Lower leg skin (tissue), 4 donors: ENCODE measurements at places on chromosomes 1 and 21.
A peak's percentile ranks its signal among the peaks of the same experiment; 100 is the strongest.

DNA sequence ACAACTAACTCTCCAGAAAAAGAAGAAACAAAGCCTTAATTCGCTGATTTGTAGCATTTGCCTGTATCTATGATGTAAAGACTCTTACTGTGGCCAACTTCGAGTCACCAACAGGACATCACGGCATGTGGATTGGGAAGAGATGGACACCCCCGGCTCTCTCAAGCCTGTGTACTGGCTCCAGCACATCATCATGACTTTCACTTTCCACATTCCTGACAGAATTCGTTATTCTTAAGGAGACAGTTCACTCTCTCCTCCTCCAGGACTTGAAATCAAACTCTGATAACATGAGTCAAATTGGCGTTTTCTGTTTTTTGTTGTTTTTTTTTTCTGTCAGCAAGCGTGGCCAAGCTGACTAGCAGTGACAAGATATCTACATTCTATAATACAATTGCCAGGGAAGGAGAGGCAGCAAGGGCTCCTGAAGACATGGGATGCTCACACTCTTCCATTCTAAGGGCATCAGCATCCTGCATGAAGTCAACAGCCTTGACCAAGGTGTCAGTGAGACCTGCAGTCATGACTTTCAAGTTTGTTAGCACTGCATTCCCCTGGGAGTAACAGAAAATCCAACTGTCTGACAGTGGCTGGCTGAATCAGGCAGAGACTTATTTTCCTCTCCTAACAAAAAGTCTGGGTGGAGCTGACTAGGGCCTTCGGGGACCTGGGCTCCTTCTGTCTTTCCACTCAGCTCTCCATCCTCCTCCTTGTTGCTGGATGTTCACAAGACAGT lies 13.3 kb upstream of the TRAF3IP3 start:
- DNase-seq: no peak

- no peak for DNase-seq
These were observed 112.3 kb downstream of the AK5 start for GRCh38 chr1:77394166-77394565.

DNA sequence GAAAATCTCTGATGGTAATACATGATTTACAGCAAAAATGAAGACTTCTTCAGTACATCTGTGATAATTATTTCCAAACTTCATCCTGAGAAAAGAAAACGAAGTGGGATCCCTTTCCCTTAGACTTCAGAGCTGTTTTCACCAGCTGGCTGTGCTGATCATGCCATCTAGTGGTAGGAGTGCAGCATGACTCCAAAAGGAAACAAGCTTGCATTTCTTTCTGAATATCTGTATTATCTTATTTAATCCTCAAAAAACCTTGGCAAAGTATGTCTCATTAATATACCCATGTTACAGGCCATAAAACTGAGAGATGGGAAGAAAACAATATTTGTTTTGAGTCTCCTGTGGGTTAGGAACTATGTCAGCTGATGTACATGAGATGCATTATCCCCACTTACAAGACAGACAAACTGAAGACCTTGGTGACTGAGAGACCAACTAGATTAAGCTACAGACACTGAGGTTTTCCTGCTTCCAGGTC lies 9.8 kb upstream of the GJA8 start:
- no peak for DNase-seq

DNA sequence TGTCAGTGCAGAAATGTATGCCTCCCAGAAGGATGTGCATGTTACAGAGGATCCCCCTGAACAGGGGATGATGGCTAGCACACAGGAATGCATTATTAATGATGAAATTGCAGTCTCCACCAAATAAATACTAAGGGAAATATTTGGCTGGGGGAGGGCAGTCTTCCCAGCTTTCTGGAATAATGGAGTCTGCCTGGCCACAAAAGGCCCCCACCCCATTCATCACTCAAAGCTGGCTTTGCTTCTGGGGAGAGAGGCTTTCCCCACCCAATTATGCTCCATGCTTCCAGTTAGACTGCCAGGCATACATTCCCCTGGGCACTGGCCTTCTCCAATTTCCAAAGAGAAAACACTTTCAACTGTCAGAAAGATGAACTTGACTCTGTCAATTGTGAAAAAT lies 302.7 kb downstream of the SIPA1L2 start:
- DNase-seq: no peak

DNA sequence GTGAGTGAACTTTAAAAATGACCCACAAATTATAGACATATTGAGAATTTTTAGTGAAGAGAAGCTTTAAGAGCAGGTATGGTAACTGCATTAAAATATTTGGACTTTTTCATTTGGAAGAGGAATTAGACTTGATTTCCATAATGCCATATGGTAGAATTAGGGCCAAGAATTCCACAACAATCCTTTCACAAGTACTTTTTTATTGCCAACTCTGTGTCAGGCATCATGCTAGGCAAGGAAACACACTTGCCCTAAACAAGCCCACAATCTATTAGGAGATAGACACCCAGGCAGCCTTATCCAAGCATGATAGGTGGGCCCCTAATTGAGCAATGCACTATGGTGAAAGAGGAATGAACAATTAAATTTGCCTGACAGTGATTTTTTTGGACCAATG lies 353.0 kb downstream of the TGFB2 start:
- DNase-seq: no peak

DNA sequence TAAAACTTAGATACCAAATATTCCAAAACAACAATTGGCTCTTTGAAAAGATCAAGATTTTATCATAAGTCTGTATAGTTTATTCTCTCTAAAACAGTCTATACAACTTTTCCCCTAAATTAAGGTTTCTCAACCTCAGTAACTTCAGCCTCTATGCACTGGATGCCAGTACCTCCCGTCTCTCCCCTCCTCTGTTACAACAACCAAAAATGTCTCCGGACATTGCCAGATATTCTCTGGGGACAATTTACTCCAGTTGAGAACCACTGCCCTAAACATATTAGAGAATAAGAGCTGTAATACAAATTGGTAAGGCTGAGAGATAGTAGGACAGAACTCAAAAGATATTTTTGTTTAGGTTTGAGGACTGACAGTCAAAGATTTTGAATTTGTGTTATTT lies 71.6 kb downstream of the TMEM200B start:
- DNase-seq: no peak

GRCh38 chr1:198879711-198880306 lies 241.0 kb downstream of the PTPRC start:
- no peak for DNase-seq

DNA sequence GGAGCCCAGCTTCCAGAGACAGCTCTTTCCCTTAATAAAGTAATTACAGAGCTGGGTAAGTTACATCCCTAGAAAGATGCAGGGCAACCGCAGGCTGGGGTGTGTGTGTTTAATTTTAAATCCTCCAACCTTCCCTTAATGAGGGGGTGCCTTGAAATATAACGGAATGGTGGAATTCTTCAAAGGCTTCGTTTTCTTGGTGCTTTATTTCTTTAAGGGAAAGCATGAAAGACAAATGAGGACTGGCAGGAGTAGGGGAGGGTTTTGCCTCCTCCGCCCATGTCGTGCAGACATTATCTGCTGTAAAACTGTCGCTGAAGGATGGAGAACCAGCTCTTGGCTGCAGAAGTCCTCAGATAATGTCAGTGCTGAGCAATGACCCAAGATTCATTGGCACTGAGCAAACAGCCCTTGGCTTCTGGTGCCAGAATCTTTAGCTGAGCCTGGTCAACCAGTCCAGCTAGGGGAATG lies 15.5 kb downstream of the SLC6A17 start:
- DNase-seq: no peak

GRCh38 chr1:53579221-53580008 lies 120.2 kb downstream of the DMRTB1 start:
- peak; percentile 58 for DNase-seq

- DNase-seq: peak; percentile 94
These were observed at the start of gene CBR3 for GRCh38 chr21:36134803-36135390. Gene CBR3 (plus strand): TSS chr21:36135079. CDS start chr21:36135193, 114 bp downstream.

GRCh38 chr1:23528250-23528978 lies 2.6 kb downstream of the E2F2 start:
- peak; percentile 98 for DNase-seq

- no peak for DNase-seq
These were observed 12.3 kb downstream of the COLGALT2 start for GRCh38 chr1:184025242-184025675.

DNA sequence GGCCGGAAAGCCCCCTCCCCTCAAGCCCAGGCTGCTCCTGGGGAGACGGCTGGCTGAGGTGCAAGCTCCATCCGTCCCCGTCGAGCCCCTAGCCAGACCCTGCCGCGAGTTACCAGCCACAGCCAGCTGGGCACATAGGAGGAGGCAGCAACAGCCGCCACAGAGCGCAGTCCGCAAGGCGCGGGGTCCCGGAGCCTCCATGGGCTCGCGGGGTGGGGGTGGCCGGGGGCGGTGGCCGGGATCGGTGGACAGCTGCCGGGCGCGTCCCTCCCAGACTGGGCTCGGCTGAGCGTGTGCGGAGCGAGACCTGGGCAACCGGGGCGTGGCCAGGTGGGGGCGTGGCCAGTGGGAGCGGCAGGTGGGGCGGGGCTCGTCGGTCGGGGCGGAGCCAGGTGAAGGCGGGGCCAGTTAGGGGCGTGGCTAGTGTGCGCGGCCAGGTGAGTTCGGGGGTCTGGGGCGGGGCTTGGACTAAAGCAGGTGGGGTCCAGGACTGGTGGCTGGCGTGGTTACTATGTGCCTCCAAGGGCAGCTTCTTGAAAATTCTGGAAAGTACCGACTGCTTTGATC lies at the start of gene CD164L2:
Gene CD164L2 (minus strand): TSS at position 295 of the 567 bp plus-strand sequence. CDS start 94 bp downstream, at position 201.
- DNase-seq: peak; percentile 47

GRCh38 chr1:158176399-158176798 lies 4.3 kb upstream of the CD1D start:
- no peak for DNase-seq

DNA sequence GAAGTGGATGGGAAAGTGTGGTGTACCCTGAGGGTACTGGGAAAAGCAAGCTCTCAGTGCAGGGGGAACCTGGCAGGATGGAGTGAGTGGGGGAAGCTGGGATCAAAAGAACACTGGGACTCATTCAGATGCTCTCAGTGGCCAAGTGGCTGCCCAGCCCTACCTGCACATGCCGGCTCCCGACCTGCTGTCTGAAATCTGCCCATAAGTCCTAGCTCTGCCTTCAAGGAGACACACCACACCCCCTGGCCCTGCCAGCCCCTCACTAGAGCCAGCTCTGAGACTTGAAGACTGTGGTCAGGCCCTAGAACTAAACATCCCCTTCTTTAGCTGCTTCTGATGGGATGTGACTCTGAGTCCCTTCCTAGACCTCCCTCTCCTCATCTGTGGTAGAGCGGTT lies 2.2 kb downstream of the TMEM54 start:
- DNase-seq: no peak

DNA sequence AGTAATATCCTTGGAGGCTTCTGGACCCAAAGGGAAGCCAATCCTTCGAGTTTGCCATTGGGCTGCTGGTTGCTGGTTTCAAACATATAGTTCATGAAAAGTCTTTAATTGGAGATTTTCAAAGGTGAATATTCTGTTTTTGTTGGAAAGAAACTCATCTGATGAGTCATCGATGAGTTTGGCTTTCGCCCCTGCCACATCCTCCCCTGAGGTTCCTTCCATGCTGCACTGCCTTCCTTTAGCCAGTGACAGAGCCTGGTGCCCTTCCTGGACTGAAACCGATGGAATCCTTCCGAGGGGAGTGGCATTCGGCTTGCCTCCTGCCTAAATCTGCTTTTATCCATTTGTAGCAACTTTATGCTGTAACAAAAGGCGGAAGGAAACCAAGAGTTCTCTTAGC lies 550.0 kb downstream of the KIF26B start:
- DNase-seq: no peak

GRCh38 chr1:46403916-46404315 lies 9.8 kb downstream of the FAAH start:
- no peak for DNase-seq

GRCh38 chr1:221576268-221576667 lies 165.6 kb downstream of the DUSP10 start:
- DNase-seq: no peak

DNA sequence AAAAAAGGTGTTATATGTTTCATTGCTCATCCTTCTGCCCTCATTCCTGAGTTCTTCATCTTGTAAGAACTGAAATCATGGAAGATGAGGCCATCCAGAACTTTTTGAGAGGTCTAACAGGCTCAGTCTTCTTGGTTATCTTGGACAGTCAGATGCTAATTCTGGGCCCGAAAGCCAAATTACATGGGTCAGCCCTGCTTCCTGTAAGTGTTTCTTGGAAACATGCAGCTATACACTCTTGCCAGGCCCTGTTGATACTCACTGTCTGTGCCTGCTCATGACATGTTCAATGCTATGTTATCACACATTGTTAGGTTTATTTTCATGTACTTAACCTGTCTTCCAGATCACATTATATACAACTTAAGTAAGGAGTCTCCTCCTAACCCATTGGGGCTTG lies 542.5 kb downstream of the NUF2 start:
- no peak for DNase-seq

DNA sequence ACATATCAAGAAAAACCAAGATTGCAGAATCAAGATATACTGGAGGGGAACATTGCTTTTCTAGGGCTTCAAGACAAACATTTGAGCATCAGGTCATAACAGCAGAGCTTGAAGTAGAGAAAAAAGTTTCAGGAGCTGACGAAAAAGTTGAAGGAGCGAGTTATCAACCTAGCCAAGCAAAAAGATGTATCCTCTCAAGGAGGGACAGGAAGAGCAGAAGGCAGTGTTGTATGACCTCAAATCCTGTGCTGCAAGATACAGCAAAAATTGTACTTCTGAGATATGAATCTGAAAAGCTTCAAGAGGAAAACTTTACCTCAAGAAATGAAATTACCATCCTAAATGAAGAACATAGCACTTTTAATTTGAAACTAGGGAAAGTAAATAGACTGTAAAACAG lies 153.1 kb downstream of the AK5 start:
- no peak for DNase-seq

- no peak for DNase-seq
These were observed 99.6 kb downstream of the ETS2 start for GRCh38 chr21:38905328-38905727.

DNA sequence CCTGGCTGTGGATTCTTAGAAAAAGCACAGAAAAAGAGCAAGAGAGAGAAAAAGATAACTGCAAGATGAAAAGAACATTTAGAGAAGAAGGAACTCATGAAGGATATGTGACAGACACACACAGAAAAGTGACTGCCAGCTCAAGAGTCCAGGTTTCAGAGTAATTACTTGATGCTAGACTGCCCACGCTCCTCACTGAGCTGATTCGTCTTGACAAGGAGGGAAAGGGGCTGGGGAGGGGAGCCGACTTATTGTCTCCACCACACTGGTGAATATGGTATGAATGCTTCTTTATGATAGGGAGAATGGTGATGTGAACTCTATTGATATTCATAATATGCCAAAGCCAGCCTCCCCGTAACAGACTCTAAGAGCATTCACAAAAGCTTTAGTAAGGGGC lies 140.4 kb downstream of the BRINP2 start:
- DNase-seq: no peak

DNA sequence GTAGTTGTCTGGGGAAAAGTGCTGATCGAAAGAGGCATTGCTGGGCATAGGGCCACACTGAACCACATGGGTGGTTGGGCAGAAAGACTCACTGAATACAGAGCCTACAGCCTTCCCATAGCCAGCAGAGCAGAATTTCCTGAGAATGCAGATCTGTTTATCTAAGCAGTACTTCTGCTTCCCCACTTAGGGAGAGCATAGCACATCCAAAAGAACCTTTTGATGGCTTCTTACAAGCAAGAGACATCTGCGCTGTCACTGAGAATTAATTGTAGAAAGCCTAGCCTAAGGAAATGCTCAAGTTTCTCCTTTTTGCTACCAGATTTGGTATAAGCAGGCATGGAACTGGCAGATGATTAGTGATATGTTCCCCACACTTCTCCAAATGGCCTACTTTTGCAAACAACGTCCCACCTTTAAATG lies 13.0 kb upstream of the KLHDC8A start:
- no peak for DNase-seq

GRCh38 chr1:46532095-46532494 lies 19.4 kb downstream of the KNCN start:
- DNase-seq: no peak

GRCh38 chr1:170917373-170917772 lies 18.0 kb upstream of the MROH9 start:
- DNase-seq: no peak
